ENCODE measurements at places on chromosomes 6 and 20.
A peak's percentile ranks its signal among the peaks of the same experiment; 100 is the strongest.

- DNase-seq = peak; percentile 90
Observed at GRCh38 chr20:62952373-62952967, at the start of gene SLC17A9. Gene SLC17A9, plus strand, starts transcription at chr20:62952709. Its CDS starts 122 bp downstream, at chr20:62952831.

DNA sequence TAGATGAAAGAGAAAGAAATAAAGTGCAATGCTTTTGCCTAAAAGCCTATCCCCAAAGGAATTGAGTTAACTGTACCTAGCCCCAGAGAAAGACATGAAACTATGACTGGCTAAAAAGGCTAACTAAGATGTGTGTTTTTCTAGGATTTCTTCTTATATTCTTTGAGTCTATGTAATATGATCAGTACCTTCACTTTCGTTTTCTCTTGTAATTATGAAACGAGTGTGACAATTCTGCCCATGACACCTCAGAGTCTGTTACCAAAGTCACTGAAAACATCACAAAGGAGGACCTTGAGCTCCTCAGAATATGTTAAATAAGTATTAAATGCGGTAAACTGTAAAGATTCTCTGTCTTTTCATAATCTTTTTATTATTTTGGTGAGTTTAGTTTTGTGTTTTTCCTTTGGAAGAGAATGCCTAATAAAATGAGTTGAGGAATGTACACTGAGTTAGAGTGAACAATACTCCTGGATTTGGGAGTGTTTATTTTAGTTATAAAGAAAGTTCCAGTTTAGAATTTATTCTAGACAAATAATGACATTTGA is 141.3 kb downstream of the FUT9 start:
- no peak for DNase-seq

DNA sequence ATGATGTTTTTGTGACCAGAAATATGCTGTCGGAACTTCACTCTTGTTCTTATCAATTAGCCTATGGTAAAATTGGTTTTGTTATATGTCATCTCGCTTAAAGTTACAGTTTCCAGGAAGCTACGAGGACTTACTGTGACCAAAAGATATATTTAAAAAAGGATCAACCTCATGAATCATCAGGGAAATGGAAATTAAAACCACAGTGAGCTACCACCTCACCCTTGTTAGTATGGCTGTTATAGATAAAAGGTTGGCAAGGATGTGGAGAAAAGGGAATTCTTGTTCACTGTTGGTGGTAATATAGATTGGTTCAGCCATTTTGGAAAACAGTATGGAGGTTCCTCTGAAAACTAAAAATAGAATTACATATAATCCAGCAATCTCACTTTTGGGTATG is 14.3 kb upstream of the INSM1 start:
- DNase-seq = peak; percentile 23

DNA sequence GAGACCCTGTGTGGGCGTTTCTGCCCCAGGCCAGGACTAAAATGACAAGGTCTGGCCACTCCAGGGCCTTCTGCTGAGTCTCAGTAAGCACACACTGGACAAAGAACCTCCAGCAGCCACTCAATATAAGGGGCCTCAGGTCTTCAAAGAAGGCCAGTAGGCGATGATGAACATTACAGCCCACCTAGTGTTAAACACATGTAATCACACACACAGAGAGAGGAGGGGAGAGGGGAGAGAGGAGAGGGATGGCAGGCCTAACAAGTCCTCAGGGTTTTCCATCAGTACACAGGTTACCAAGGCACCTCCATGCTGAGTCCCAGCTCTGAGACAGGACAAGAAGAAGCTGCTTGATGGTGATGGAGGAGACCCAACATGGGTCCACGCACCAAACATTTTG is 325.6 kb downstream of the PTPRT start:
- DNase-seq = no peak

DNA sequence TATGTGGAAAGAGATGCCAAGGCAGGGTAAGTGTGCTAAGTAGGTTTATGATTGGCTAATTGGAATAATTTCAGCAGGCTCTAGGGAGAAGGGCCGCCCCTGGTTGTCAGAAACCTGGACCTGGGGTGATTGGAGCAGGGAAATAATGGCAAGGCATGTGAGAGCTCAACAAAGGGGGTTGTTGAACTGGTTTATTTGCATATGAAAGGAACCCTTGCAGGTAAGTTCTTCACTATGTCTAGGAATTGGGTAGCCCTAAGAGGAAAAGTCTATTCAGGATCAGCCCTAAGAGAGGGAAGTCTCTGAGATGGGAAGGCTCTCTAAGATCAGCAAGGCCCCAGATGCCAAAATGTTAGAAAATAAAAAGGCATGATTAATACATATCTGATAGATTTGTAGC is 175.4 kb upstream of the PRND start:
- DNase-seq = peak; percentile 14

- no peak for DNase-seq
Observed at GRCh38 chr6:26159357-26160273, 72.4 kb downstream of the HFE start.
